Activated CD4-positive, alpha-beta T cell treated with anti-CD3 and anti-CD28 coated beads for 36 hours (primary cell): ENCODE measurements at places on chromosomes 13 and 19. TPM values are rescaled to one million over a fixed set of nuclear protein-coding genes. Genes with fewer than 3 reads are reported as not detected.

The MISP3 gene
- total RNA-seq = 1.1 TPM

The ARRDC5 gene
- total RNA-seq = not detected

The GADD45GIP1 gene
- total RNA-seq = 31.1 TPM

The ARRDC2 gene
- total RNA-seq = 21.7 TPM

The SAMD1 gene
- total RNA-seq = 73.8 TPM

The KLK14 gene
- total RNA-seq = 0.69 TPM

The ZNF154 gene
- 5.0 TPM for total RNA-seq

The CNFN gene
- total RNA-seq = not detected

The TIMM13 gene
- total RNA-seq = 70.7 TPM

The CASP14 gene
- total RNA-seq = not detected

The RNF225 gene
- 0.56 TPM for total RNA-seq

The SERP2 gene
- 0.63 TPM for total RNA-seq

The NOP53 gene
- total RNA-seq = 317 TPM

The B3GNT8 gene
- total RNA-seq = 0.41 TPM

The CYP4F22 gene
- 0.54 TPM for total RNA-seq

The ZNF253 gene
- total RNA-seq = 25.1 TPM

The OR7D2 gene
- 0.05 TPM for total RNA-seq

The CYP2A7 gene
- total RNA-seq = not detected
